Activated CD4-positive, alpha-beta T cell treated with anti-CD3 and anti-CD28 coated beads, Interleukin-2, amount 50 U/mL, for 1 hour (primary cell): ENCODE measurements at places on chromosomes 2 and 18.
A peak's percentile ranks its signal among the peaks of the same experiment; 100 is the strongest.

DNA sequence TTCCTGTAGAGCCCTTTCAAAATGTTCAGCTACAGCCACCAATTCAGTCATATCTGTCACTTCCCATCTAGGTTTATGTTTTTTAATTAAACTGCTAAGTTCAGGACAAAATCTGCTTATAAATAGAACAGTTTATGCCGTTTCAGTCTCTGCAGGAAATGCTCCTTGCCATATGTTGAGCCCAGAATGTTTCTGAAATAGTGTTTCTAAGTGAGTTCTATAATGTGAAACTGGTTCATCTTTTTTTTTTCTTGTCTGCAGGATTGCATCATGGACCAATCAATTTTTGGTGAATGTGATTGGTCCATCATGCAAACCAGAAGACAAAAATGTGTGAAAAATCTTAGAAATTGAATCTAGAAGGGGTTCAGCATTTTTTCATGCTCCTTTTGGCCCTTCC lies 30.2 kb upstream of the RHOB start:
- DNase-seq, result no peak

GRCh38 chr2:181314551-181314950 lies 142.6 kb upstream of the ITGA4 start:
- no peak for DNase-seq

- DNase-seq, result no peak
Measured at GRCh38 chr18:69813559-69813958, 134.1 kb downstream of the CD226 start.

- DNase-seq, result peak; percentile 57
Measured at GRCh38 chr2:9770308-9771100, 72.8 kb upstream of the TAF1B start.

- DNase-seq, result no peak
Measured at GRCh38 chr2:99662761-99663341, 173.0 kb upstream of the REV1 start.

- DNase-seq, result no peak
Measured at GRCh38 chr2:29420464-29420863, 305.2 kb downstream of the CLIP4 start.

GRCh38 chr18:13243363-13243762 lies 24.8 kb downstream of the LDLRAD4 start:
- DNase-seq, result no peak

DNA sequence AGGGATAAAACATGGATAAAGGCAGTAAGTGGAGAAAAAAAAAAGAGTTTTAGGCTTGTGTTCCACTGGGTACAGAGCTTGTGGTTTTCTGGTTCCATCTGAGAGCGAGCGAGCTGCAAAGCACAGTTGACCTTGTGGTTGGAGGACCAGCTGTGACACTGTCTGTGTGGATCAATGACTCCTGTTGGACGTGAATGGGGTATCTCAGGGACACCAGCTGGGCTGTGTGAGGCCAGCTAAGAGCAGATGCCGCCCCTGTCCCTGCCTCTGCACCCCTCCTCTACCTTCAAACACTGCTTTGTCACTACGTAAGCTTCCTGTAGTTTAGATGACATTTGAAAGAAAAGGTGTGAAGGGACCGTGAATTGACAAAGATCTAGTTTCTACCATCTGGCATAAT lies 67.8 kb downstream of the QPCT start:
- no peak for DNase-seq

GRCh38 chr2:178244777-178245176 lies 50.5 kb downstream of the OSBPL6 start:
- no peak for DNase-seq

DNA sequence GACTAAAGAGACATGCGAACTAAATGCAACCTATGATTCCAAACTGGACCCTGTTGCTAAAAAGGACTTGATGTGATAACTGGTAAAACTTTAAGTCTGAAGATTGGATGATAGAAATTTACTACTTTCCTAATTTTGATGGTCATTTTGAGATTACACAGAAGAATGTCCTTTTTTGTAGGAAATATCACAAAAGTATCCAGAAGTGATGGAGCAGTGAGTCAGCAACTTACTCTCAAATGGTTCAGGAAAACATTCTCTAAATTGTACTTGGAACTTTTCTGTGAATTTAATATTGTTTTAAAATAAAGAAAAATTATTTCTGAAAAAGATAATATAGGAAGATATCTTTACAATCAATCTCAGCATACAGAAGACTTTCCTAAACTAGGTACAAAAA lies 19.9 kb downstream of the MBOAT2 start:
- DNase-seq, result no peak

GRCh38 chr2:88556026-88556425 lies 71.2 kb downstream of the EIF2AK3 start:
- no peak for DNase-seq

DNA sequence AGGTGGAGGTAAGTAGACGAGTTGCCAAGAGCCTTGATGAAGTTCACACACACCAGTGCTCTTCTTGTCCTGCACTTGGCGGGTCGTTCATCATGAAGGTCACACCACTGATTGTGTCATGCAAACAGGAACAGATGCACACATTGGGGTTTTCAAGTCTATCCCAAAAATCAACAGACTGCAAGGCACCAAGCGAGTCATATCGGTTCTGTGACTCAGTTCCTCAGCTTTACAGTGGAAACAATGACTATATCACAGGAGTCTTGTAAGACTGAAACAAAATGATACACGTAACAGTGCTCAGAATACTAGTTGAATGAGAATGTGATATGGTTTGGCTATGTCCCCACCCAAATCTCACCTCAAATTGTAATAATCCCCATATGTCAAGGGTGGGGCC lies 526.9 kb upstream of the ID2 start:
- no peak for DNase-seq

- DNase-seq, result no peak
Measured at GRCh38 chr18:25786758-25787157, 303.7 kb downstream of the SS18 start.
